Urinary bladder (tissue), 4 donors: ENCODE measurements at places on chromosomes 5 and 9.

DNA sequence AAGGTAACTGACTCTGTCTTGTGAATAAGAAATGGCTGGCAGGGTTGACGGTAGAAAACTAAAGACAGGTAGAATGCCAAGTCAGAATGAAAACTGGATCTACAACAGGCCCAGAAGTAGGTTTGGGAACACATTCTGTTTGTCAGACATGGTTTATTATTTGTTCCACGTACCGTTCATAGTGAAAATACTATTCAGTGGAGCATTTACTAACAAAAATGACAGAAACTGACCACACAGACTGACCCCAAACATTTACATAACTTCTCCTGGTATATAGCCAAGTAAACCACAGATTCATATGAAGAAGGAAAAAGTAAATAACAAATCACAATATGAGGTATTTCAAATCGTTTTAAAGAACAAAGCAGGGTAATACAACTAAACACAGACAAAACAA lies 73.7 kb downstream of the SLC38A9 start:
- DNase-seq: no peak

GRCh38 chr9:120998111-120998510 lies 52.0 kb downstream of the C5 start:
- DNase-seq: no peak

DNA sequence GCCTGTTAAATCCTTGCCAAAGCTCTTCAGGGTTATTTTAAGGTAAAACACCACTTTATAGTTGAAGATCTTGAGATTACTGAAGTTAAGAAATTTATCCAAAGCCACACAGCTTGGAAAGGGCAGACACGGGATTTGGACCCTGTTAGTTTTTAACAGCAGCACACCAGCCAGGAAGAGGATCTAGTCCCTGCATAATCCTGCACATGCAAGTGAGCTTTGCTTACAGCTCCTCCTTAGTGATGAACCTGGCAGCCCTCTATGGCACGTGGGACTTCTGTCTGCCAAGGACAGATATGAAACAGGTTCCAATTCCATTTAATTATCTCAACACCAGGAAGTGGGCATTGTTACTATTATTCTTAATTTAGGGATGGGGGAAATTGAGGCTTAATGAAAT lies 108.7 kb downstream of the TRIM32 start:
- DNase-seq: no peak

GRCh38 chr9:135847833-135848232 lies 59.5 kb downstream of the CAMSAP1 start:
- no peak for DNase-seq

GRCh38 chr5:89313804-89314588 lies 431.0 kb upstream of the MEF2C start:
- no peak for DNase-seq

DNA sequence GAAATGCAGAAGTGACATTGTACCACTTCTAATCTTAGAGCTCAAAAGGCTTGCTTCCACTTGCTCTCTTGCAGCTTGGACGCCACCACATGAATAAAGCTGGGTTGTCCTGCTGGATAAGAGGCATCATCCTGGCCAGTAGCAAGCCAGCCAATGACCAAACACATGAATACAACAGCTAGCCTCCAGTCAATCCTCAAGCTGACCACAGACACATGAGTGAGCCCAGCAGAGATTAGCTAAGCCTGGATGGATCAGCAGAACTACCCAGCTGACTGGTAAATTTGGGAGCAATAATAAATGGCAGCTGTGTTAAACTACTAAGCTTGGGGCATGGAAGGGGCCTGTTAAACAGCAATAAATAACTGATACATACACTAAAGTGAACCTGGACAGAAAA lies 121.1 kb upstream of the SLC12A2 start:
- DNase-seq: no peak

DNA sequence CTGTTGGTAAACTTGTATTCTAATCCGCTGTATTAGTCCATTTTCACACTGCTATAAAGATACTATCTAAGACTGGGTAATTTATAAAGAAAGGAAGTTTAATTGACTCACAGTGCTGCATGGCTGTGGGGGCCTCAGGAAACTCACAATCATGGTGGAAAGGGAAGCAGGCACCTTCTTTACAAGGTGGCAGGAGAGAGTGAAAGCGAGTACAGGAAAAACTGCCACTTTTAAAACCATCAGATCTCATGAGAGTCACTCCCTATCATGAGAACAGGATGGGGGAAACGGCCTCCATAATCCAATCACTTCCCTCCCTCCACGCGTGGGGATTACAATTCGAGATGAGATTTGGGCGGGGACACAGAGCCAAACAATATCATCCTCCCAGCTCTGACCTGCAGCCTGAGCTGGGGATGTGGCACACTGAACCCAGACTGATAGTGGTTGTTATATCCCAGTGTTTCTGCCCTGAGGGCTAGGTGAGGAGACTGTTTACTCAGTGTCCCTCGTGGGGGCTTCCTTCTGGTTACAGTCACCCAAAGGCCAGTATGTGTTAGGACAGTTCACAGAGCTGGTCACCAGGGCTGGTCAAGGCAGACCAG lies 488.3 kb downstream of the KDM4C start:
- DNase-seq: no peak

- DNase-seq: no peak
Measured at GRCh38 chr5:88502179-88503040, 233.8 kb upstream of the TMEM161B start.

- DNase-seq: no peak
Measured at GRCh38 chr5:141883184-141883891, 5.1 kb upstream of the PCDH1 start.

DNA sequence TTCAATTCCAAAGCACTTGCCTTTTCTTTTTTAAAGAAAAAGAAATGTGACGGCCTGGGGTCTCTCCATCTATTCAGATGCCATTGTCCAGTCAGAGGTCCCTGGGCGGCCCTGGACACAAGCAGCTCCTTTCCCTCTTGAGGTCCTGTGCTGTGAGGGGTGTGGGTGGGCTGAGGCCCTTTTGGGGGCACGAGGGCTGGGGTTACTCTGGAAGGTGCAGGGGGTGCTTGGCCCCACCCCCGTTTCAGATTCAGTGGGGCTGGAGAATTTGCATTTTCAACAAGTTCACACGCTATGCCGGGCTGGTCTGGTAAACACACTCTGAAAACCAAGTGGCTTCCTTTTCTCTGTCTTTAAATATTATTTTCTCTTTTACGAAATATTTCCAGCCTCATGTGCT lies 91.4 kb upstream of the PHYKPL start:
- no peak for DNase-seq

- no peak for DNase-seq
Measured at GRCh38 chr9:115353681-115354080, 235.7 kb upstream of the TNC start.

DNA sequence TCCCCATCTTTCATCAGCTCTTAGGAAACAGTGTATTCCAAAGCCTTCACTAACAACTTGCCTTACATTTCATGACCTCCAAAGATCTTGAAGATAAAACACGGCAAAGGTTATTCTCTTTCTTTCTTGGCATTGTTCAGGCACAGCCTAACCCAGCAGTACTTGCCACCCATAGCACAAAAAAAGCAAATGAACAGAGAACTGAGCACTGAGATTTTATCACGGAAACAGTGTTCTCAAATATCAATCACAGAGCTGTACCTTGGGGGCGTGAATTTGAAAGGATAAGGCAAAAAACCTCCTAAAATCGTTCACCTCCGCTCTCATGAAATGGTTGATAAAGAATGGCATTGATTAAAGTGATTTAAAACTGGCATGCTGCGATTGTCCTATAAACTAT lies 16.9 kb upstream of the KCNV2 start:
- DNase-seq: no peak

DNA sequence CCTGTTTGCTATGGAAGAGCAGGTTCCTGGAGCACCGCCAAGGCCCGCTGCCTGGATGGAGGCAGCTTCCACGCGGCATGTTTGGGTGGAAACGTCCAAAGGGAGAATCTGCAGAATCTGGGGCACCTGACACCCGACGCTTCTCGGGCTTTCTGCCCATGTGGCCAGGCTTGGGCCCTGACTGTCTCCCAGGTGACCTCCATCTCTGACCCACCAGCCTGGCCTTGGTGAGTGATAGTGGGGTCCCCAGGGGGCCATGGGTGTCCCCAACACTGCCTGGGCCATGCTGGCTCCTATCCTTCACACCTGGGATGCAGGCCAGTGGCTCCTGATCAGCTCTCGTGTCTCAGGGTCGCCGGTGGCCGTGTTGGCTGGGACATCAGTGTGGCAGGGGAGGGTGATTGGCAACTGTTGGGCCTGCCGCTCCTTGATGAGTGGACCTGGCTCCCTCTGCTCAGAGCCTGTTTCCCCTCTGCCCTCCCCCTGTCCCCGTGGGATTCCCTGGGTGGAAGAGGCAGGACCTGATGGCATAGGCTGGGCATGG lies 34.0 kb downstream of the GLT6D1 start:
- DNase-seq: no peak

- no peak for DNase-seq
Measured at GRCh38 chr9:133956520-133957076, 35.5 kb downstream of the VAV2 start.

DNA sequence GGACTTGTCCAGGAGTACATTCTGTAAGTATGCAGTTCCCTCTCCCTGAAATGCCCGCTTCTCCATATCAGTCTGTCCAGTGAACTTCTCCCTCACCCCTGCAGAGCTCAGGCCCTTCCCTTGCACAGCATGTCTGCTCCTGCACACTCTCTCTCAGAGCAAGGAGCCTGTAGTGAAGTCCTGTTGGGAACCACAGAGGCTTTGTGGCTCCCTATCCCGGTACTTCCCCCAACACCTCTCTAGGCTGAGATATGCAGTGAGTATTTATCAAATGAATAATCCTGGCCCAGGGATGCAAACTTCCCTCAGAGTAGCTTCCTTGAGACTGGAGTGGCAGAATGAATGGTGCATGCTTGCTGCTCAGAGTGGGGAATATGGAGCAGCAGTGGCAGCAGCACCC lies 48.8 kb downstream of the POC5 start:
- no peak for DNase-seq

DNA sequence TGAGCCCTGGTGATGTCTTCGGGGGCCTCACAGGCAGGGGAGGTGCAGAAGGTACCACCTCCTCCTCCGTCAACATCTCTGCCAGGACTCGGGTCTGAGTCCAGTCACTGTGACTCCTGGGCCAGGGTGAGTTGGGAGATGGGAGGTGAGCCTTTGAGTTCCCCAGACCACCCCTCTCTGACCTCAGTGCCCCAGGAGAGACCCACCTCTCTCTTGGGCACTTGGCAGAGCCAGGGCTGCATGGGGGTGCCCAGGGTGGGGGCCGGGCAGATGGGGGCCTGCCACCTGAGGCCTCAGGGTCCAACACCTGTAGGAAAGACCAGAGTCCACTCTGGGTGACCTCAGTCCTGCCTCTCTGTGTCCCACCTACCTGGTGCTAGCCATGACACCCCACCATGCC lies 6.8 kb downstream of the KIF12 start:
- no peak for DNase-seq

GRCh38 chr5:160260881-160261815 lies 31.8 kb downstream of the FABP6 start:
- DNase-seq: peak; percentile 69

- DNase-seq: no peak
Measured at GRCh38 chr9:83662933-83663332, 40.0 kb downstream of the IDNK start.

DNA sequence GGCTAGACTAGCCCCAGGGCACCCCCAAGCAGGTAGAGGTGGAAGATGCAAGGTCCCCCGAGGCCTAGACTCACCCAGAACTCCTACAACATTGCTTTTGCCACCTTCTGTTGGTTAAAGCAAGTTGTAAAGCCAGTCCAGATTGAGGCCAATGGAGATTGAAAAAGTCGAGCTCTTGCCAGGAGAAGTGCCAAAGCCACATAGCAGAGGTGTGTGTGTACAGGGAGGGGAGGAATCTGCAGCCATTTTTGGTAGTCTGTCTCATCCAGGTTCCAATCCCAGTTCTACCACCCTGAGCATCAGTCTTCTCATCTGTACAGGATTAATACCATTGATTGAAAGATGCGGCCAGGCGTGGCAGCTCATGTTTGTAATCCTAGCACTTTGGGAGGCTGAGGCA lies 12.3 kb upstream of the URM1 start:
- no peak for DNase-seq

- no peak for DNase-seq
Measured at GRCh38 chr5:125323613-125324012, 577.2 kb upstream of the ZNF608 start.

DNA sequence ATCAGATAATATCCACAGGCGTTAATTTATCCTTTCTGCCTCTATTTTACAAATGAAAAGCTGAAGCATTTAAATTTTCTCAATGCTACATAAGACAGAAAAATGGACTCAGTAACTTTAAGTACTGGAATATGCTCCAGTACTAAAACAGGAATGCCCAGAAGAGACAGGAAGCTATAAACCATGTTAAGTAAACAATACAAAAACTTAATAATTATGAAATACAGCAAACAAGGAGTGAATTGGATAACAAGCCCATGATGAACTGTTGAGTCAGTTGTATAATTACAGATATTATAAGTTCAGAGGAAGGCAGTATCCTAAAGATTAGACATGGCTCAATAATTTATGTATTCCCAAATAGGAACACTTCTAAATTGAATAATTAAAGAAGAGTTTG lies 148.5 kb downstream of the CHSY3 start:
- DNase-seq: no peak

DNA sequence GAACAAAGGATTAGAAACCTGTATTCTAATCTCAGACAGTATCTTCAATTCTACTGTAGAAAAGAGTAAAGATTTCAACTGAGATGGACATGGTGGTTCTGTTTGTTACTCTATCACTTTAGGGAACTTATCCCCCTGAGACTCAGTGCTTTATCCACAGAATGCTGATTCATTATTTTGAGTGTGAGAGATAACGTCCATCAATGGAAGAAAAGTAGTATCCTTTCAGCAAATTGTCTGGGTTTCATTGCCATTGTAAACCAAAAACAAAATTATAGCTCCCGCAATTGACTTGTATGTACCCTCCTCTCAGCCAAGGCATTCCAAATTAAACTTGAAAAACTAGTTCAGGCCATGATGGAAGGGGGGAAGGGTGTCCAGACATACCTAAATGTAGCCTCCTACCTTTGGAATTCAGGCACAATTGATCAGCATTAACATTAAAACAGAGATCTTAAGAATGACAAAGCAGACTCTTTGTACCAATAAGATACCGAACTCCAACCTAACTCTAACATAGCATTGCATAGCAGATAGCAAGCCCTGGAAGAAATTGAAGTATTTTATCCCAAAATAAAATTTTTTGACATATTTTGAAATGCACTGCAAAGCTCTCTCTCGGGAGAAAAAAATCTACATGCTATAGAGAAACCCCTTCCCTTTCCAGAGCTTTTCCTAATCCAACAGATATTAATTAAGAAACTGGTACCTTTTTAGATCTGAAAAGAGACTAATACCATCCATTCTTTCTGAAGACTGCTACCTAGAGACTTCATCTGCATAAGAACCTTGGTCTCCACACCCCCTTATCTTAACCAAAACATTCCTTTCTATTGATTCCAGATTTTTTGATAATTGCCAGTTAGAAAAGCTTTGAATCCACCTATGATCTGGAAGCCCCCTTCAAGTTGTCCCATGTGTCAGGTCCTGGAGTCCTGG lies 1055.7 kb downstream of the PTPRD start:
- no peak for DNase-seq

DNA sequence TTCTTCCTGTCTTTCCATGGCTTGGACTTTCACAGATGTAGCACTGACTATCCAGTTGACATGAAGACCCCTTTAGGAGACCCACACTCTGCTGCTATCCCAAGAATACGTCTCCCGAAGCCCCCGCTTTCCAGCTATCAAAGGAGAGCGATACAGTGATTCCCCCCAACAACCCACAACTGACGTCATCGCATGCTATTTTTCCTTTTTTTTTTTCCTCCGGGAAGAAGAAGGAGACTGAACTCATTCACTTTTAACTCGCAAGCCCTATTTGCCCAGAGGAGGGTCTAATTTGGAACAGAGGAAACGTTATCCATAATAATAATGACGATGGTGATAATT lies 2.1 kb downstream of the PAPPA start:
- DNase-seq: no peak
